Ascending aorta (tissue), 2 donors: ENCODE measurements at places on chromosomes 12 and 14. TPM values are rescaled to one million over a fixed set of nuclear protein-coding genes. Genes with fewer than 3 reads are reported as not detected.

DNA sequence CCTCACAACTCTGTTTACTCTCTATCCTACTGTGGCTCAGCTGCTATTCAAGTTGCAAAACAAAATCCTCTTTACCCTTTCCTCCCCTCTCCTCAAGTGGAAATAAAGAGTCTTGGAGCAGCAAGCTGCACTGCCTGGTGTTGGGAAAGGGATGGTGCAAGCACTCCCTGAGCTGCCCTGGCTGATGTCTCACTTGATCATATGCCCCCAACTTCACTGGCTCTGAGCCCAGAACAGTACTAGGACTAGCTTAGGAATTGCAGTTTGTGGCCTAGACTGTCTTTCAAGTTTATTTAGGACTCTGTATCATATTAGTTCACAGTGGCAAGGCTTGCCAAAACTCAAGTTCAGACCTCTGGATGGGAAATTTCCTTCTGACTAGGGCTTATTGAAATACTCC, 1683.8 kb upstream of the SEL1L start:
- H3K27me3 ChIP-seq = no peaks in the 10 kb centered on the region
- no peak overlapping the region for H3K27ac ChIP-seq
- DNase-seq = no peak
- H3K4me1 ChIP-seq = no peaks in the 10 kb centered on the region

DNA sequence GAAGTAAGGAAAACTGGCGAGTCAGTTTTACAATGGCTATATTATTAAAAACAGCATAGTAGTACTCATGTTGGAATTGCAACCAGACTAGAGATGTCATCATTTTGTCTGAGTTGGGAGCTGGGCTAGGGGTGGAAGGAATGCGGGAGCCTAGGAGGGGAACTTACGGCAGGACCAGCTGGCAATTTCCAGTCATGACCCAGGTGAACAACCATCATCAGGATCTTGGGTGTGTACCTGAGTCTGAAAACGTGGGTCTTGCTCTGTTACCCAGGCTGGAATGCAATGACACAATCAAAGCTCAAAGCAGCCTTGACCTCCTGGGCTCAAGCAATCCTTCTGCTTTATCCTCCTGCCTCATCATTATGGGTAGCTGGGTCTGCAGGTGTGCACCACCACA, 50.9 kb downstream of the ALG10B start:
- no peak overlapping the region for H3K27ac ChIP-seq
- H3K36me3 ChIP-seq = no peaks in the 10 kb centered on the region
- DNase-seq = no peak
- H3K4me3 ChIP-seq = no peak overlapping the region
- H3K4me1 ChIP-seq = no peaks in the 10 kb centered on the region
- H3K27me3 ChIP-seq = no peaks in the 10 kb centered on the region

DNA sequence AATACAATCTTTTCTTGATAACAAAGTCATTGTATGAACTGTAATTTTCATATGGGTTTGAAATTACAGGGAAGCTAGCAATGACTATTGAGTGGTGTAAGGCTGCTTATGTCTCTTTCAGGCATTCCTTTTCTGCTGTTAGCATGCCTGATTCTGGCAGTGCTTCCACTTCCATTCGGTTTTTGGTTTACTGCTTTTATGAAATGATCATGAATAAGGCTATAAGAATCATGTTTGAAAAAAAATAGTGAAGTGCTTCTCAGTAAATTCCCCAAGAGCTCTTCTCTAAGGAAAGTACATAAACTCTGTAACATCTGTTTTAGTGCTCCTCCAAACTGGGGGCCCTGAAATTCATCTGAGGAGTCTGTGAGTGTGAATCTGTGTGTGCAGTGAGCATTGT, 434.0 kb upstream of the RGS6 start:
- no peak for DNase-seq
- H3K27ac ChIP-seq = no peak overlapping the region
- H3K27me3 ChIP-seq = no peaks in the 10 kb centered on the region
- no peaks in the 10 kb centered on the region for H3K36me3 ChIP-seq

GRCh38 chr12:107178776-107179175, 85.4 kb upstream of the CRY1 start:
- no peaks in the 10 kb centered on the region for H3K27me3 ChIP-seq
- no peaks in the 10 kb centered on the region for H3K4me1 ChIP-seq
- no peak overlapping the region for H3K27ac ChIP-seq
- H3K4me3 ChIP-seq = no peak overlapping the region

GRCh38 chr12:75782069-75782581, 249.5 kb downstream of the PHLDA1 start:
- H3K27ac ChIP-seq = peak overlapping the region; percentile 83
- no peak overlapping the region for H3K4me3 ChIP-seq
- no peak for DNase-seq
- no peaks in the 10 kb centered on the region for H3K36me3 ChIP-seq
- H3K27me3 ChIP-seq = no peaks in the 10 kb centered on the region

DNA sequence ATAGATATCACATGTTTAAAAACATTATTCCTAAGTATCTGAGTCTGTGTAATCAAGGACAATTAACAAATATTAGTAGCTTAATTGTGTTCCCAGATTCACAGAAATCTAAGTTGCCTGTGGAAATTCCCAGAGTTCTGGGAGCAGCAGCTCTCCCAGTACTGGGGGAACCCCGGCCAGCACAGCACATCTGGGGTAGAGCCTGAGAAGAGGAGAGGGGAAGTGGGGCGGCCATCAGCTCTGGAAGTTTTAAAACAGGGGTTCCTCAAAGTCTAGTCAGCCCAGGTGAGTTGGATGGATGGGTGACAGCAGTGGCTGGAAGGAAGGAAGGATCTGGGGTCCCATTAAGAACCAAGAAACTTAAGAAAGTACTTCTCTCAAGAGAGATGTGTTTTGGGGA, 24.6 kb downstream of the PRICKLE1 start:
- DNase-seq = no peak
- no peak overlapping the region for H3K4me3 ChIP-seq

GRCh38 chr14:88937706-88938105, 113.3 kb downstream of the TTC8 start:
- H3K4me3 ChIP-seq = no peak overlapping the region
- no peaks in the 10 kb centered on the region for H3K4me1 ChIP-seq
- H3K36me3 ChIP-seq = no peaks in the 10 kb centered on the region
- DNase-seq = no peak

- H3K36me3 ChIP-seq = no peaks in the 10 kb centered on the region
- H3K27me3 ChIP-seq = no peaks in the 10 kb centered on the region
- DNase-seq = no peak
- H3K4me3 ChIP-seq = no peak overlapping the region
Observed at GRCh38 chr12:69792533-69792932, 32.5 kb upstream of the MYRFL start.

DNA sequence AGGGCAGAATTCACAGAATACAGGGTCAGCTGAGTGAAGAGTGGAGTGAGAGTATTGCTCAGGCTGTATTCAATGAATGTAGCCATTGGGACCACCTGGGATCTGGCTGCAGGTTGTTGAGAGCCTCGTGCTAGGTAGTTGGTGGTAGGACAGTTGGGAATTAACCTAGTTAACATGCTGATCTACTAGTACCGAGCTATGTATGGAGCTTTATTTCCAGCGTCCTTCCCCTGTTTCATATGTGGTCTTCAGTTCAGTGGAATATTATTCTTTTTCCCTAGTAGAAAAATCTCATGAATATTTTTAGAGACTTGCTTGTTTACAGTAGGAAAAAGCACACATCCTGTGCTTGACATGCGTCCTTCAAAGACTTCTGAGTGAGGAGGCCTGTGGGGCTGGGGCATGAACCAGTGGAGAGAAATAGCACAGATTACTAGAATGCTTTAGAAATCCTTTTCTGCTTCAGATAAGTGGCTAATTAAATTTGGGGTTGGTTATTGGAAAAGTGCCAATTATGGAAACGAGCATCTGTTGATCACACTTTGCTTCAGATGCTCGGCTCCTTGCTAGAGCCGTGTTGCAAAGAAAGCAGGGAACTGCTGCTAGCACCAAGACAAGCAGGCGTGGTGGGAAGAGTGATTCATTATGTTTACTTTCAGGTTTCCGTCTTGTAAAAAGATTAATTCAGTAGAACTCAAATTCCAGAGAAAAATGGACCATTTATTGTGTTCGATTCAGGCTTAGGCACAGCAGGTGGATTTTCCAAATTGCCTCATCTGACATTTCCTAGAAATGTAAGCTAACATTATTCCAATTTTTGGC, 53.6 kb downstream of the ARF6 start:
- H3K27ac ChIP-seq = peak overlapping the region; percentile 43
- H3K4me1 ChIP-seq = peaks cover 10% of the 10 kb centered on the region
- H3K4me3 ChIP-seq = no peak overlapping the region
- no peak for DNase-seq

DNA sequence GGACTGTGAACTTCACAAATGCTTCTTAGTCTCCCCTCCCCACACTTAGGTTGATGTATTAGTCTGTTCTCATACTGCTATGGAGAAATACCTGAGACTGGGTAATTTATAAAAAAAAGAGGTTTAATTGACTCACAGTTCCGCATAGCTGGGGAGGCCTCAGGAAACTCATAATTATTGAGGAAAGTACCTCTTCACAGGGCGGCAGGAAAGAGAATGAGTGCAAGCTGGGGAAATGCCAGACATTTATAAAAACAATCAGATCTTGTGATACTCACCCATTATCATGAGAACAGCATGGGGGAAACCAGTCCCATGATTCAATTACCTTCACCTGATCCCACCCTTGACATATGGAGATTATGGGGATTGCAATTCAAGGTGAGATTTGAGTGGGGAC, 178.8 kb downstream of the SLC38A4 start:
- H3K36me3 ChIP-seq = no peaks in the 10 kb centered on the region
- no peak for DNase-seq
- H3K4me1 ChIP-seq = no peaks in the 10 kb centered on the region
- no peak overlapping the region for H3K27ac ChIP-seq
- H3K4me3 ChIP-seq = no peak overlapping the region

DNA sequence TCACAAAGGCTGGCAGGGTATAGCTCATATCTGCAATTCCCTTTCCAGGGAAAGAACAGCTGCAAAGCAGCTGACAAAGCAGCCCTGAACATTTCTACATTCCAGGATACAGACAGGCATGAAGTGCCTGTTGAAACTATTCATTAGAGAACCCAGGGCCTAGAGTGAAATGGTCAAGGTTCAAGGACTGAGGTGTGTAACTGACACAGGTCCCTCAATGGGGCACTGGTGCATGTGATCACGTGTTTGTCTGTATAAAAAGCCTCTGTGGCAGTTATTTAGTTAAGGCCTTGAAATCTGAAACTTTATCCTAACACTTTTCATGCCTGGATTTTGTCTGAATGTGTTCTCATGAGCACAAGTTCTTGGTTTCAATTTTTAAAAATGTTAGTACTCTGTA, 47.1 kb downstream of the GIT2 start:
- peaks cover 12% of the 10 kb centered on the region for H3K36me3 ChIP-seq
- H3K4me3 ChIP-seq = no peak overlapping the region
- peaks cover 16% of the 10 kb centered on the region for H3K4me1 ChIP-seq
- H3K27ac ChIP-seq = peak overlapping the region; percentile 77

DNA sequence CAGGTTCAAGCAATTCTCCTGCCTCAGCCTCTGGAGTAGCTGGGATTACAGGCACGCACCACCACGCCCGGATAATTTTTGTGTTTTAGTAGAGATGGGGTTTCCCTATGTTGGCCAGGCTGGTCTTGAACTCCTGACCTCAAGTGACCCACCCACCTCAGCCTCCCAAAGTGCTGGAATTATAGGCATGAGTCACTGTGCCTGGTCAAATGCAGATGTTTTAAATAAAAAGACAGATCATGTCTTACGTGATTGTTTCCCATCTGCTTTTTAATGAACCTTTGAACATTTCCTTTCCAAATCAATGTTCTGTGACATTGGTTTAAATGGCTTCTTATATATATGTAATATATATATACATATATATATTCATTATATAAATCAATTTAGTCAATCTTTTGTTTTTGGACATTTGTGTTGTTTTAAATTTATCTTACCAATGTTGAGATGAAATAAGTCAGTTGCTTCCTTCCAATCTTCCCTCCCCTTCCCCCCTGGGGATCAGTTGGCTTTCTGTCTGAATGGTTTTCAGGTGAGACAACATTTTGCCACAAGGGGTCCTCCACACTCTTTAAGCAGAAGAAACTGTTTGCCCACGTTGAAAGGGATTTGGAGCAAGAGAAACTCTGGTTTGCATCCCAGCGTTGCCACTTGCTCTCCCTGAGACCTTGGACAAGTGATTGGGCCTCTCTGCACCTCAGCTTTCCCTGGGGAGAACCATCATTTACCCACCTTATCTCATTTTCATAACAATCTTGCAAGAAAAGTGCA, 47.6 kb upstream of the RBM19 start:
- H3K36me3 ChIP-seq = no peaks in the 10 kb centered on the region
- DNase-seq = no peak
- no peaks in the 10 kb centered on the region for H3K4me1 ChIP-seq
- H3K27ac ChIP-seq = no peak overlapping the region

- no peak for DNase-seq
- H3K27me3 ChIP-seq = no peaks in the 10 kb centered on the region
- H3K36me3 ChIP-seq = no peaks in the 10 kb centered on the region
- no peak overlapping the region for H3K27ac ChIP-seq
- no peak overlapping the region for H3K4me3 ChIP-seq
- no peaks in the 10 kb centered on the region for H3K4me1 ChIP-seq
Observed at GRCh38 chr14:91714805-91715204, 17.1 kb downstream of the CATSPERB start.

GRCh38 chr12:110739488-110739887, 3.2 kb downstream of the PPP1CC start:
- peaks cover 24% of the 10 kb centered on the region for H3K4me1 ChIP-seq
- peak overlapping the region; percentile 97 for H3K4me3 ChIP-seq
- no peaks in the 10 kb centered on the region for H3K27me3 ChIP-seq
- no peak for DNase-seq
- peaks cover 7% of the 10 kb centered on the region for H3K36me3 ChIP-seq

DNA sequence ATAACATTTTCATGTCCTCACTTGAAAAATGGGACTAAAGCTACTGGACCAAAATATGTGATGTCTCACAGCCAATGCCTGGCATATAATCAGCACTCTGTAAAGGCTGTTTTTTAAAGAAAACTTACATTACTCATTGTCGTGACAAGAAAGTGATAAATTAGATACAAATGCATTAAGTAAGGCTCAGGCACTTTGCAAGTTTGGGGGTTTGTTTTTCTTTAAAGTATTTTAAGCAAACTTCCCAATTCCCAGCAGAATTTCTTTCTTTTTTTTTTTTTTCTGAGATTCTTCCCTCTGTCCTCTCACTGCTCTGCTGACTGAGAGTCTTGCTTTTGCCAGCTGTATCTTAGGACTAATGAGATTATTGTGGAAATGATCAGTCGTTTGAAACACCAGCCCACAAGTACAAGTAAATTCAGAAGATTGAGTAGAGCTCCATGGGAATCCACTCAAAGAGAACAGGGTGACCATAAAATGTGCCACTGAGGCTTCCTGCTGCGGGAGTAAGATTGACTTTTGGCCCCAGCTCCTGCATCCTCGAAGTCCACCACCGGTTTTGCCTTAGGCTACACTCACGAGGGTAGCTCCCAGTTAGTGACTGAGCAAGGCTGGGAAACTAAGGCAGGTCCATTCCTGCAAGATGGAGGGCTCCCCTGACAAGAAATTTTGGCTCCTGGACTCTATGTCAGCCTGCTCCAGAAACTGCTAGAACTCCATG, 82.8 kb downstream of the TMTC1 start:
- H3K27me3 ChIP-seq = no peaks in the 10 kb centered on the region
- no peak for DNase-seq
- peaks cover 6% of the 10 kb centered on the region for H3K4me1 ChIP-seq
- no peak overlapping the region for H3K4me3 ChIP-seq
- no peaks in the 10 kb centered on the region for H3K36me3 ChIP-seq
- H3K27ac ChIP-seq = no peak overlapping the region

DLST gene
- total RNA-seq = 59.7 TPM

CCDC175 gene
- not detected for total RNA-seq

NR1H4 gene
- total RNA-seq = 0.32 TPM

EIF4B gene
- 181 TPM for total RNA-seq

TFCP2 gene
- total RNA-seq = 3.0 TPM

OS9 gene
- 233 TPM for total RNA-seq

B3GNT4 gene
- not detected for total RNA-seq

HSPA2 gene
- total RNA-seq = 22.9 TPM

ARHGEF25 gene
- 47.8 TPM for total RNA-seq

RPGRIP1 gene
- total RNA-seq = not detected

LRTM2 gene
- total RNA-seq = not detected

NAV3 gene
- total RNA-seq = 9.7 TPM
